Activated CD4-positive, alpha-beta T cell treated with anti-CD3 and anti-CD28 coated beads, Interleukin-2, amount 50 U/mL, for 24 hours (primary cell): ENCODE measurements at places on chromosomes 13 and 19.

- no peak for DNase-seq
These were observed 10.9 kb downstream of the SIGLEC12 start for GRCh38 chr19:51490676-51491075.

GRCh38 chr13:46126552-46127357 lies 21.9 kb upstream of the CPB2 start:
- peak; percentile 50 for DNase-seq

GRCh38 chr13:30851697-30852096 lies 54.4 kb upstream of the MEDAG start:
- DNase-seq = no peak

- DNase-seq = no peak
These were observed 2.2 kb downstream of the ZNF175 start for GRCh38 chr19:51573331-51573730.

- no peak for DNase-seq
These were observed 56.1 kb downstream of the ALOX5AP start for GRCh38 chr13:30791354-30792001.

DNA sequence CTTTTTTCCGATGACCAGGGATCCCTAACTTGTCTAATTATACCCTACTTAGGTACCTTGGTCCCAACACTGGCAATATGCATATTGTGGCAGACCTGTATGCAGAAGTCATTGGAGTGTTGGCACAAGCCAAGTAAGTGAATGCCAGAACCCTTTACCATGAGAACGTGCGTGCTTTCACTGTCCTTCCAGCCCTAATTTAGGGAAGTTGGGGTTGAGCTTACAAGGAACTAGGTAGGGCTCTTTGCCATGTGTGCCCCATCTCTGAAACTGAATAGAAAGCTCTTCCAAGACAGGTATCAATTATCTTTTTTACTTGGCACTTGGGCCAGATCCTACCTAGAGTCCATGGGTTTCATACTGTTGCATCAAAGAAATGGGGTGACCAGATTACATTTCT lies 93.2 kb downstream of the FRY start:
- DNase-seq = no peak

- no peak for DNase-seq
These were observed 8.1 kb upstream of the NKPD1 start for GRCh38 chr19:45168767-45169351.

- DNase-seq = no peak
These were observed 39.5 kb downstream of the PCCA start for GRCh38 chr13:100128373-100128772.

- peak; percentile 11 for DNase-seq
These were observed 379 bp upstream of the ZNF470 start for GRCh38 chr19:56566904-56567273.

DNA sequence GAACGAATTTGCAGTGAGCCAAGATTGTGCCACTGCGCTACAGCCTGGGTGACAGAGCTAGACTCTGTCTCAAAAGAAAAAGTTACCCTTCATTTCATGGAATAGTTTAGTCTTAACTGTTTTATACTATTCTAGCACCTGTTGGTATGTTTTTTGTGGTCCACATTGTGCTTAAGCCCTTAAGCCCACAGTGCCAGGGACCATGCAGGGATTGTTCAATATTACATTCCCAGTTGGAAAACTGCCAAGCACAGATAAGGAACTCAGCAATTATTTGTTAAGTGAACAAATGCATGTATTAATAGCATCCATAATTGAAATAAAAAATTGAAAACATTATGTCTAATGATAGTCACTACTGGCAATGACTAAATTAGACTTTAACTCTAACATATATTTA lies 193.5 kb downstream of the PCDH17 start:
- no peak for DNase-seq

GRCh38 chr19:46579361-46579879 lies 21.7 kb upstream of the CALM3 start:
- DNase-seq = peak; percentile 7

GRCh38 chr13:35849256-35849644 lies 281.9 kb downstream of the DCLK1 start:
- no peak for DNase-seq

GRCh38 chr19:28502879-28503734 lies 709.8 kb downstream of the UQCRFS1 start:
- no peak for DNase-seq

GRCh38 chr13:93318534-93319254 lies 92.1 kb downstream of the GPC6 start:
- DNase-seq = no peak

- no peak for DNase-seq
These were observed 45.3 kb downstream of the RFC3 start for GRCh38 chr13:33863188-33863789.

DNA sequence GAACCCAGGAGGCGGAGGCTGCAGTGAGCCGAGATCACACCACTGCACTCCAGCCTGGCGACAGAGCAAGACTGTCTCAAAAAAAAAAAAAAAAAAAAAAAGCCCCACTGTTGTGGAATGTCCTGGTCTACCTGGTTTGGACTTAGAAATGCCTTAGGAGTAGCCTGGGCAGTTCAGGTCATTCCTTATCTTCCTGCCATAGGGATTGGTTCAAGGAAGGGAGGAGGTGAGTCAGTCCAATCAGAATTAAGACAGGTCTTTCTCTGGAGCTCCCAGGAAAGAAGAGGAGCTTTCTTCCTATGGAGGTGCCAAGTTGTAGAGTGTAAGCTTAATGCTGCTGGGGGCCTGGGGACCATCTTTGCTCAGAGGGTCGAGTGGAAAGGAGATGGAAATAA lies 44.8 kb downstream of the SIPA1L3 start:
- DNase-seq = no peak

GRCh38 chr19:2051773-2052704 lies 995 bp upstream of the MKNK2 start:
- DNase-seq = no peak

DNA sequence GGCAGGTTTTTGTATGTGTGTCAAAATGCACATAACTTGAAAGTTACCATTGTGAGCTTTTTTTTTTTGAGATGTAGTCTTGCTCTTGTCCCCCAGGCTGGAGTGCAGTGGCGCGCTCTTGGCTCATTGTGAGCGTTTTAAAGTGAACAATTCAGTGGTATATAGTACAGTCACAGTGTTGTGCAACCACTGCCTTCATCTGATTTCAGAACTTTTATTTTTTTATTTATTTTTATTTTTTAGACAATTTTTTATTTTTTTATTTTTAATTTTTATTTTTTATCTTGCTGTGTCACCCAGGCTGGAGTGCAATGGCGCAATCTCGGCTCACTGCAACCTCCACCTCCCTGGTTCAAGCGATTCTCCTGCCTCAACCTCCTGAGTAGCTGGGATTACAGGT lies 15.0 kb downstream of the SLC25A42 start:
- no peak for DNase-seq

GRCh38 chr19:19169236-19170052 lies 619 bp downstream of the MEF2B start:
- no peak for DNase-seq

DNA sequence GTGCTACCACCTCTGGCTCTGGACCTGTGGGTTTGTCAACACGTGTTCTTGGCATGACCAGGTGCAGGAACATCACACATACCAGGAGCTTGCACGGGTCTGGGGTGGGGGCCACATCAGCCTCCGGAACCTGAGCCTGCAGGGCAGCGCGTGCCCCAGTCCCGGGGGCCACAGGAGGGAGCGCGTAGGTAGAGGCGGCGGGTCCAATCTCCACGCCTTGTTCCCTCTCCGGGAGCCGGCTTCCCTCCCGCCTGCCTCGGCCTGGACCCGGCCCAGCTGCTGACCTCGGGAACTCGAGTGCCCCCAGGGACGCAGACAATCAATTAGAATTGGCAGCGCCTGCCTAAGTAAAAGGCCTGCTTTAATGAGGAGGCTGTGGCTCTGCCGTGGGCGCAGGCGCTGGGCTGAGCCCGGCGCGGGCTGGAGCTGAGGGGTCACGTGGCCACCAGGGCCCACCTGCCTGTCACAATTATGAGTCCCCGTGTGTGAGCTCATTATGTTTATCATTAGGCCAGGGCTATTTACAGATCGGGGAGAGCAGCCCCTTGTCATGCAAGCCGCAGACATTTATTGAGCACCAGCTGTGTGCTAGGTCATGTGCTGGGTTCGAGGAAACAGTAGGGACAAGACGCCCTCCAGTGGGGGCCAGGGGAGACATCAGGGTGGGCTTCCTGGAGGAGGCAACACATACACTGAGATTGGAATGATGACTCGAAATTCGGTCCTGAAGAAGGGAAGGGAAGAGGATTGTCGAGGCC lies 32.2 kb upstream of the TNFAIP8L1 start:
- DNase-seq = no peak

GRCh38 chr19:52786078-52786463 lies 520 bp downstream of the ZNF600 start:
- no peak for DNase-seq

- DNase-seq = no peak
These were observed 135.5 kb upstream of the EDNRB start for GRCh38 chr13:78054157-78054556.

GRCh38 chr19:38731654-38732301 lies 12.5 kb downstream of the CAPN12 start:
- no peak for DNase-seq

- DNase-seq = no peak
These were observed 58.3 kb downstream of the RGCC start for GRCh38 chr13:41515491-41516139.

- DNase-seq = no peak
These were observed 4.7 kb upstream of the ZNF611 start for GRCh38 chr19:52739576-52739975.

DNA sequence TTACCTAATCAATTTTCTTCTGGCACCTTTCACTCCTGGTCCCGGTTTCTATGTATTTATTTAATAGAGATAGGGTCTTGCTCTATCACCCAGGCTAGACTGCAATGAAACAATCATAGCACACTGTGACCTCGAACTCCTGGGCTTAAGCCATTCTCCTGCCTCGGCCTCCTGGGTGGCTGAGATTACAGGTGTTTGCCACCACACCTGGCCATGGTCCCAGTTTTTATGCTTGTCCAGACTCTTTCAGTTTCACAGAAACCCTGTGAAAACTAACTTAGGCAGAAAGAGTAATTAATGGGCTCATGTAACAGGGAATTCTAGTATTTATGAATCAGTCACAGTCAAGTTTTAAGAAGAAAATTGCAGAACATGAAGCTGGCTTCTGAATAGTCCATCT lies 9.0 kb upstream of the STK24 start:
- no peak for DNase-seq

DNA sequence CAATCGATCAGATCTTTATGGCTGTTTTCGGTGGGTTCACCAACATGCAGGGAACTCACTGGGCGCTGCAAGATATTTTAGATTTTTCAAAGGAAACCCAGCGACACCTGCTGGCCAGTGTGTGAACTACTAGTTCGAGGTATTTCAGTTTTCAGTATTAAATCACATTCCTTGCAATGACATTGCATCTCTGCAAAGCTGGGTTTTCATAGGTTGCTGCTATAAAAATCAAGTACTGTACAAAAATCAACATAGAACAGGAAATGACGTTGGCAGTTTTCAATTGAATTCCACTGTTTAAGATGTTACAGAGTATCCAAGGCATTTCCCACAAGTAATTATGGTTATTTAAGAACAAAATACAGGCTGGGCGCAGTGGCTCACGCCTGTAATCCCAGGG lies 17.6 kb downstream of the LIG1 start:
- DNase-seq = peak; percentile 43

- no peak for DNase-seq
These were observed 22.6 kb downstream of the ELF1 start for GRCh38 chr13:40996426-40997092.

- DNase-seq = peak; percentile 63
These were observed 54.0 kb downstream of the GNG7 start for GRCh38 chr19:2648528-2648937.

DNA sequence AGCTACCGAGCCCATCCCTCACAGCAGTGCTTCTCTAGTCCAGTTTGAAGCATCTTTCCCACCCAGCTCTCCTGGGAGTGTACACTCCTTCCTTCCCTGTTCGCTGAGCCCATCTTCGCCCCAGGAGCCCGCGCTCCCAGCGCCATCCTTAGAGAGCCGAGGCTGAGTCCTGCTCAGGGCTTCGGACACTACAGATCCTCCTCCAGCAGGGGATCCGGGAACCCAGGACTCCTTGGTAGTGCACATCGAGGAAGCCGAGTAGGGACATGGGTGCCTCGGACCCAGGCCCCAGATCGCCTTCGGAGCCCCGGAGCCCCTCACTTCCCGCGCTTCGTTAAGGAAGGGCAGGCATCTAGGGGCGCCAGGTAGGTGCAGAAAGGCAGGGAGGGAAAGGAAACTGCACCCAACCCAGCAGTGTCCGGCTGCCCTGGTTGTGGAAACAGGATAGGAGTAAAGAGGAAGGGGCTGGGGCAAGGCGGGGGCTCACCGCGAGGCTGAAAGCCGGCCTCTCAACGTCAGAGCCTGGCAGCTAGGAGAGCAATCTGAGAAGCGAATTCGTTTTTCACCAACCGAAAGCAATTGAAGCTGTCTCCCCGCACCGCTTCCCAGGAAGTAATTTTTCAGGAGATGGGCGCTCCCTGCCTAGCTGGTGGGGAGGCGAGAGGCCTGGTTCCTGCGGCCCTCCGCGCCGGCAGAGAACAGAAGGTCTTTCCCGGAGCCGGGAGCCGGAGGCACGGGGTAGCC lies 1.0 kb downstream of the PDX1 start:
- no peak for DNase-seq

DNA sequence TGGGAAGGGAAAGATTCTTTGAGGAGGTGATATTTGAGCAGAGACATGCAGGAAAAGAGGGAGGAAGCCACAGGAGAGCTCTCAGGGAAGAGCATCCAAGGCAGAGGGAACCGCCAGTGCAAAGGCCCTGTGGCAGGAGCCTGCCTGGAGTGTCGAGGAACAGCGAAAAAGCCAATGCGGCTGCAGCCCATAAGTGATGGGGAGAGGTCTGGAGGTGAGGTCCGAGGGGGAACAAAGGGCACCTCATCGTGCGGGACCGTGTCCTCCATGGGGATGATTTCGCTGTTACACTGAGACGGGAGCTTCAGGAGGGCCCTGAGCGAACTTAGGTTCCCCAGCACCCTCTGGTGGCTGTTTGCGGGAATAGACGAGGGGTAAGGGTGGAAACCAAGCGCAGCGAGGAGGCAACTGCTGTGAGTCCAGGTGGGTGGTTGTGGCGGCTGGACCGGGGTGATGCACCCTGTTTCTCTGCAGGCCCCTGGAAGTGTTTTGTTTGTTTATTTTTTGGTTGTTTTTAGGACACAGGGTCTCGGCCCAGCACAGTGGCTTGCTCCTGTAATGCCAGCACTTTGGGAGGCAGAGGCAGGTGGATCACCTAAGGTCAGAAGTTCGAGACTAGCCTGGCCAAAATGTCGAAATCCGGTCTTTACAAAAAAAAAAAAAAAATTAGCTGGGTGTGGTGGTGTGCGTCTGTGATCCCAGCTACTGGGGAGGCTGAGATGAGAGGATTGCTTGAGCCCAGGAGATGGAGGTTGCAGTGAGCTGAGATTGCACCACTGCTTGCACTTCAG lies 5.9 kb upstream of the EHD2 start:
- peak; percentile 57 for DNase-seq

DNA sequence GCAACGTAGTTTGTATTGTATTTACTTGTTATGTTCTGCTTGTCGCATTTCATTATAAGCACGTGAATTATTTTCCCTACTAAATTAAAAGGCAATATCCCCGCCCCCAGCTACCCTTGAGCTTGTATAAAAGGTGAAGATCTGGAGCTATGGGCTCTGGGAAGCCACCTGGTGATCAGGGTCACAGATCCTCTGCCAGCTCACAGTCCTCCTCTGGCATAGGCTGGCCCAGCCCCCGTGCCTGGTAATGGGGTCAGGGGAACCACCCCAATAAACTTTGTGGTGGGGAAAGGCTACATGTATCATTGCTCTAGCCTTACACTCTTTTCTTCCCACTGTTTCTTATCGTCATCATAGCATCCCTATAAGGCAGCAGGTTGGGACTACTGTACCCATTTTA lies 190.2 kb upstream of the TSHZ3 start:
- DNase-seq = no peak
